ENCODE measurements at places on chromosomes 13 and 19.

GRCh38 chr19:33445442-33446329 is 72.2 kb downstream of the CEBPG start:
- no peak for DNase-seq

- no peak for DNase-seq
Measured at GRCh38 chr19:43489310-43489709, 15.2 kb downstream of the PHLDB3 start.

GRCh38 chr13:45109102-45109720 is 11.1 kb upstream of the GTF2F2 start:
- no peak for DNase-seq

DNA sequence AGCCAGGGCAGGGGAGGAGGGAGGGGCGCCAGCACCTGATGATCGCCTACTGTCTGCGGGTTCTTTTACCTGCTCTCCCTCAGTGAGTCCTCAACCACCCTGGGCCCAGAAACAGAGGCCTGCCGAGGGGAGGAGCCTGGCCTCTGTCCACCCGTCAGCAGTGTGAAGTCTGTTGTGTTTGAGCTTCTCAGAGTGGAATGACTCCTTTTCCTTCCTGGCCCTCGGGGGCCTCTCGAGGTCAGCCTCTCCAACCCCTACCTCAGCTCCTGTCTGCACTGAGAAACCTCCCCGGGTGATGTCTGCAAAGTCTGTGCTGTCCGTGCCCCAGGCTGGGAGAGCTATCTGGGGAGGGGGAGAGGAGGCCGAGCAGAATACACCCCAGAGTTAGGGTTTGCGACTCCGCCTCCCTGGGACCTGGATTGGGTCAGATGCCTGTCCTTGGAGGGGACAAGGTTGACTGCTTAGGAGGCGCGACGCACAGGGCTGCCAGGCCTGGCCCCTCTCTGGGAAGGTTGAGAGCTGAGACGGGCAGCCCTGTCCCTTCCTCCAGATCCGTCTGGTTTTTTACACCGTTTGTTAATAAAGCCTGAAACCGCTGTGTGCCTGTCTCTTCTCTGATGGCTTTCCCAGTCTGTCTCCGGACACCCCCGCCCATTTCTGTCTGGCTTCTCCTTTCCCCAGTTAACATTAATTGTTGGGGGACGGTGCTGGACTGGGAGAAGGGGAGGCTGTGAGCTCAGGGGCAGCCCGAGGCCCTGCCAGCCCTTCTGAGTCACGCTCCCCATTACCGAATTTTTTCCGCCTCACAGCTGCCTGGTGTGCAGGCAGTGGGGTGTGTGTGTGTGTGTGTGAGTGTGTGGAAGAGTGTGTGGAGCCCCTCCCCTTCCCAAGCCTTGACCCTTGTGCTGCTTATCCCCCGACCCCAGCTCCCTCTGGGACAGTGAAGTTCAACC is 989 bp upstream of the SSC5D start:
- no peak for DNase-seq

GRCh38 chr19:35903550-35904179 is 1.3 kb downstream of the HCST start:
- DNase-seq: no peak

DNA sequence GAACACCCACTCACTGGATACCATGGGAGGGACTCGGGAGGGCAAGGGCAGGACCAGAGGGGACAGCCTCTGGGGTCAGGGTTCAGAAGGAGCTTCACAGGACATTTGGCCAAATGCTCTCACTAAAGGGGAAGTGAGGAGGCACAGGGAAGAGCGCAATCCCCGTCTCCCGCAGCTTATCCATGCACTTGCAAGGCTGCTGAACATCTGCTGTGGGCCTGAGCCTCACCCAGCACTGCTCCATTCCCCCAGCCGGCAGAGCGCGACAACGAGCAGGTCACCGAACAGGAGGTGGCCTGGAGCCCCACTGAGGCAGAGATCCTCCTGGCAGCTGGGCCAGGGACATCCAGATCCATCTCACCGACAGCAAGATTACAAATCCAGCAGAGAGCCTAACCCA is 23.3 kb downstream of the ELAVL1 start:
- no peak for DNase-seq

DNA sequence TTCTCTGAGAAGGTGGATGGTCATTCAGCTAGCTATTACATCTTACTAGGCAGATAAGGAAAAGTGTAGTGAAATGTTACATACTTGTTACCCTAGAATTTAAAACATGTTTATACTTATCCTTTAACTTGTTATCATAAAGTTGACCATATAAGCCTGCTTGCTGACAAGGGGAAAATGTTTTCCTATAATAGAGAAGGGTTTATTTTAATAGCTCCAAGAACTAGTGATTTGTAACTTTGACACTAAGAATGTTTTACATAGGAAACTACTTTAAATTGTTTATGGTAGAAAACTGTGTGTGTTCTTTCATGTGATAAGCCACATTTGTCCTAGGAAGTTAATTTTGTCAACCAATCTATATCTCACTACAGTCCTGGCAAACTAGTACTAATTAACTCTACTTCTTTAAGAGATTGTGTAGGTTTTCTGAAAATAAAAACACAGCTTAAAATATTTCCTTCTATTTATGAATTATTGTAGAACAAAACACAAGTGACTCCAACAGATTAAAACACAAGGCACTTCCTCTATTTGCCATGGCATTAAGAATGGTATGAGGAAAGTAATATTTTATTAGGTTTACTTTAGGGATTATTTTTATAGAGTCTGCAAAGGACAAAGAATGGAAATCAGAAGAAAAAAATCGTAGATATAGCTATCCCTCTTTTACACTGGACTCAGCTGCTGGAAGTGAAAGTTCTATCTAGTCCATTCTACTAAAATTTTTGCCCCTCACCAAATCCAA is 233.3 kb upstream of the NBEA start:
- DNase-seq: no peak

DNA sequence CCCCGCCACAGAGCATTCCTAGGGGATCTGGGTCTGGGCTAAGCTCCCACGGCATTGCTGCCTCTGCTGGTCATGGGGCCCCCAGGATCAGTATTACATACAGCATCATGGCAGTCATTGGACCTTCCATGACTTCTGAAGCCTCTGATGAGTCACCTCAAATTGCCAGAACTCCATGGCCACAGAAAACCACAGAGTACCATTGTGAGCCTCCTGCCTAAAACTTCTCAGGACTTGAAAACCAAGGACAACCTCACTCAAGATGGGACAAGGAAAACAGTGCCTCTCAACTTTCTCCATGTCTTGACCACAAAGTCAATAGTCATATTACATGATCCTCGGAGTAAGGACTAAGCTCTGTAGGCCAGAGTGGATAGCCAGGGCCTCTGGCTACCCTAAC is 306.0 kb downstream of the GPC5 start:
- no peak for DNase-seq

GRCh38 chr13:25659091-25659795 is 287.5 kb downstream of the ATP8A2 start:
- DNase-seq: no peak

- no peak for DNase-seq
Measured at GRCh38 chr13:36343766-36344165, 2.4 kb downstream of the SPART start.

DNA sequence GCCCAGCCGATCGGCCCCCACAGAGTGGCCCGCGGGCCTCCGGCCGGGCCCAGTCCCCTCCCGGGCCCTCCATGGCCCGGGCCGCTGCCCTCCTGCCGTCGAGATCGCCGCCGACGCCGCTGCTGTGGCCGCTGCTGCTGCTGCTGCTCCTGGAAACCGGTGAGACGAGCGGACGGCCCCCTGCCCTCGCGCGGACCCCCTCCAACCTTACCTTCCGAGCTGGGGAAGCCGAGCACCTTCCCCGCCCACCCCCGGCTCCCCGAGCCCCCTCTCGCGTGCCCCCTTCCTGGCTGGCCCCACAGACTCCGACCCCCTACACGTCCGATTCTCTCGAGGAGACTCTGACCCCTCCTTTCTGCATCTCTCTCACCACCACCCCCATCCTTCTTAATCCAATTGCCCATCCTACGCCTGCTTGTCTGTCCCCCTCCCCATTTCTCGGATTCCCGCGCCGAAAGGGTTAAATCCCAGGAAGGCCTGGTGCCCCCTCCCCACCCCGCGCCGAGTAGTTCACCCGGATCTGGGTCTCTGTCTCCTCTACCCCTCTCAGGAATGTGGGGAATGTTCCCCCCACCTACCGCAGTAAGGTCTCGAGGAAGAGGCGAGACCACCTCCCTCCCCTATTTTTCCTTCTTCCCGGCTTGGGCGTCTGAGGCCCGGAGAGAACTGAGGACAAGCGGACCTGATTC is 502 bp downstream of the NECTIN2 start:
- no peak for DNase-seq

- DNase-seq: no peak
Measured at GRCh38 chr19:51676566-51677083, 16.5 kb upstream of the SPACA6 start.

DNA sequence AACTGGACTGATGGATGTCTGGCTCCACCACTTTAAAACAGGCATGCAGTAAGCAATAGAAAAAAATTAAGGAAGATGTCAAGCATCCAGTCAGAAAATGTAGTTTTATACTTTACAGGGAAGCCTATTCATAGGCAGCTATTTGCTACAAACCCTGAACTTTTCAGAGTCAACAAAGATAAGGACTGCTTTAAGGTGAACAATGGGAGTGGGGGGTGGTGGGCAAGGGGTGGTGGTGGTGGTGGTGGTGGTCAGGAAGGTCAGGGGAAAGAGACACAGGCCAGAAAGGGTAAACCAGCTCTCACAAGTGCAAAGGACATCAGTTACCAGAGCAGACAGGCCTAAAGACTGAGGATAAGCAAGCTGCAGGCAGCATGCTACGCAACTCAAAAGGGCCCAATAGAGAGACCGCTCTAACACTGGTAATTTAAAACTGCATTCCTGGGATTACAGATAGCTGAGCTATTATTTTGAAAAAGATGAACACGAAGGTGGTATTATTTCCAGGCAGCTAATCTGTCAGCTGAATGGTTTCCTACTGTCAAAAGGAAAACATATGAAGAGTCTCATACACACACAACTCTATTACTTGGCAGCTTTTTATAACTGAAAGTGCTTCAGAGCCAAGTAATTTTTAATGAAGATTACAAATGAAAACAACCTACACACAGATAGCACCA is 14.8 kb downstream of the BRD4 start:
- DNase-seq: no peak

- DNase-seq: no peak
Measured at GRCh38 chr13:93361703-93362102, 135.1 kb downstream of the GPC6 start.

- no peak for DNase-seq
Measured at GRCh38 chr13:99015606-99016490, 38.0 kb upstream of the DOCK9 start.

DNA sequence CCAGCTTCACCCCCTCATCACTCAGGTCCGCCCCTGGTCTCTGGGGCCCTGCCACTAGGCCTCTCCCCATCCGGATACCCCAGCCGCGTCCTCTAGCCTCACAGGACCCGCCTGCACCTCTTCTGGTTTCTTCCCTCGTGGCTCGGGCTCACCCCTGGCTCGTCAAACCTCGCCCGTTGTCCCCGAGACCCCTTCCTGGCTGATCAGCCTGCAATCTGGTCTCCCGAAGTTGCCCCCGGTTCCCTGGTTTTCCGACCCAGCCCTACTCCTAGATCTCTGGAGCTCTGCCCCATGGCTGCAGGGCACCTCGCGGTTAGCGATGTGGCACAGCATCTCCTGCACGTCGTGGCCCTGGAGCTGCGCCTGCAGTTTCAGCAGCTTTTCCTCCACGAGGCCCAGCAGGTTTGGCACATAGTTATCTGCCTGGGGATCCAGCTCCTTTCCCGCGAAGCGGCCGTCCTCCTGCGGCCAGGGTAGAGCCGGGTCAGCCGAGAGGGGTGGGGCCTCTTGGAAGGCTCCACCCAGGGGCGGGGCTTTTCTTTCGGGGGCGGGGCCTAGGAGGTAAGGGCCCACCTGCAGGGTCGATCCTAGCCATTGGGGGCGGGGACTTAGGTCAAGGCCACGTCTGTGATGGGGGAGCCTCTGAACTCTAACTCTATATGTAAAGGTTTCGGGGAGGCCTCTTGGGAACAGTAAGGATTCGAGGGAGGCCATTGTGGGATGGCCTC is 2.4 kb upstream of the RGL3 start:
- DNase-seq: no peak

DNA sequence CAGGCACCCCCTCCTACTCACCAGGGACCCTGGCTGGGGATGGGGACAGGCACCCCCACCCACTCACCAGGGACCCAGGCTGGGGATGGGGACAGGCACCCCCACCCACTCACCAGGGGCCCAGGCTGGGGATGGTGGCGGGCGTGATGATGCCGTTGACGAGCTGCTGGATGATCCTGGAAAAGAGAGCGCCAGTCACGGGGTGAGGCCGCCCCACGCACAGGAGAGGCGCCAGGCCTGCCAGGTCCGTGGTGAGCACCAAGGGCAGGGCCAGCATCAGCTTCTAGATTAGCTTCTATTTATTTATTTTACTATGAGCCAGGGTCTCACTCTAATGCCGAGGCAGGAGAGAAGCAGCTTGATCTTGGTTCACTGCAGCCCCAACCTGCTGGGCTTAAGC is 10.4 kb downstream of the FGF22 start:
- DNase-seq: no peak

DNA sequence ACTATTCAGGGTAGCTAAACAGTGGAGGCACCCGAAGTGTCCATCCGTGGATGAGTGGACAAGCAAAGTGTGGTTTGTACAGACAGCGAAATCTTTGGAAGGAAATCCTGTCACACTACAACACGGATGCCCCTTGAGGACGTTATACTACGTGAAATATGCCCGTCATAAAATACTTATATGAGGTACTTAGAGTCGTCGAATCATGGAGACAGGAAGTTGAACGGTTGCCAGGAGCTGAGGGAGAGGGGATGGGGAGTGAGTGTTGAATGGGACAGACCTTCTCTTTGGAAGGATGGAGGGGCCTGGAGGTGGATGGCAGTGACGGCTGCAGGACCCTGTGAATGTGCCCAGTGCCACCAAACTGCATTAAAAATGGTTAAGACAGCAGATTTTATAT is 11.6 kb downstream of the ATP4B start:
- no peak for DNase-seq

GRCh38 chr19:43618921-43619261 is 538 bp downstream of the ZNF428 start:
- no peak for DNase-seq

DNA sequence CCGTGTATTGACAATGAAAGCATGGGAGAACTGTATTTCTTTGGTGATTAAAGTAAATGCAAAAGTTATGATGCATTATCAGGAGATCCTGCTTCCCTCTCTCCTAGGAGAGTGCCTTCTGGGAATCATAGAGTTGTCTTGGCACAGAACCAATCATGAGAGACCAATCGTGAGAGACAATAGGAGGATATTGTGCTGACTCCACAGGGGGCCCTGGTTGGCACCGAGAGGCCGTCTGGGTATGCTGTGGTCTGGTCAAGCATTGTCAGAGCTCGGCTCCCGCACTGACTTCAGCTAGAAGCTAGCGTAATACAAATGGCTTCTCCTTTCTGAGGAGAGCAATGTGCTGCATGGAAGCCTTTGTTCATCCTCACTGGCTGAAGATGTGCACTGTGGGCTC is 131.5 kb upstream of the GJB6 start:
- no peak for DNase-seq

GRCh38 chr13:50889317-50889716 is 20.3 kb upstream of the RNASEH2B start:
- DNase-seq: no peak
